ENCODE measurements at places on chromosomes 7 and 10.

DNA sequence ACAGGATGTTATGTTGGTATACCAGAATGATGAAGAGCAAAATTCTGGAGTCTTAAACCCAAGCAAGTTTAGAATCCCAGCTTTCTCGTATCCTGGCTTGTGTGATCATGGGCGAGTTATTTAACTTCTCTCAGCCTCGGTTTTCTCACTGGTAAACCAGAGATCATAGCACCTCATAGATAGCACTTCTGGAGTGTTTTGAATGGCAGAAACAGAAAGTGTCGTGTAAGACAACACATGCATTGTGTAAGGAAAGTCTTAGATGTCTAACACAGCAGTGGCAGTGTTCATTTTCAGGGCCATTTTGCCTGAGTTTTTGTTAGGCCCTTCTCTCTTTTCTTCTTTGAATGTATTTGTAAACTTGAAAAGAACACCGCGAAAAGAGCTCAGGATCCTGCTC, 465.1 kb downstream of the AUTS2 start:
- no peak for DNase-seq

GRCh38 chr10:128540128-128540762, 414.0 kb upstream of the MKI67 start:
- DNase-seq = no peak

DNA sequence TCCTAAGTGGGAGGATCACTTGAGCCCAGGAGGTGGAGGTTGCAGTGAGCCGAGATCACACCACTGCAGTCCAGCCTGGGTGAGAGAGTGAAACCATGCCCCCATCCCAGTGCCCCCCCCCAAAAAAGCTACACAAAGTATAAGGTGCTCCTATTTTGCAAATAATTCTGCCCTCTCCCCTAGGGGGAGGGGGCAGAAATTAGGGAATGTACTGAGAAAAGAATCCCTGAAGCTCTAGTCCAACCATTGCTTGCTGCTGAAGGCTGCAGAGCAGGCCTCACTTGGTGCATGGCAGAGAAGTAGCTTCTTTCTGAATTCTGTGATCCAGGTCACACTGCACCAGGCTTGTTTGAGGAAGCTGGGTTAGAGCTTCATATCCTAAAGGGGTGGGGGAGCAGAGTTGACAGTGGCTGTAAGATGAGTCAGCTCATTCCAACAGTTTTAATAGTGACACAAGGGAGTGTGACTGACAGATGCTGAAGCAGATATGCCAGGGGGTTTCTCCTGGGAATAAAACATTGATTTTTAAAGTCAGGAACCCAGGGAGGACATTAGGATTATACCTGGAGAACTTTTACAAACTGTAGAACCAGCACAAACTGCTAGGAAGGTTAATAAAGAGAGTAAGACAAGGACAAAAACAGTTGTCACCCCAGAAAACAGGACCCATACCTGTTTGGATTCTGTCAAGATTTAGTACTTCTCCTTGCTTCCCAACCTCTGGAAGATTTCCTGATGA, 32.8 kb upstream of the STRIP2 start:
- no peak for DNase-seq

DNA sequence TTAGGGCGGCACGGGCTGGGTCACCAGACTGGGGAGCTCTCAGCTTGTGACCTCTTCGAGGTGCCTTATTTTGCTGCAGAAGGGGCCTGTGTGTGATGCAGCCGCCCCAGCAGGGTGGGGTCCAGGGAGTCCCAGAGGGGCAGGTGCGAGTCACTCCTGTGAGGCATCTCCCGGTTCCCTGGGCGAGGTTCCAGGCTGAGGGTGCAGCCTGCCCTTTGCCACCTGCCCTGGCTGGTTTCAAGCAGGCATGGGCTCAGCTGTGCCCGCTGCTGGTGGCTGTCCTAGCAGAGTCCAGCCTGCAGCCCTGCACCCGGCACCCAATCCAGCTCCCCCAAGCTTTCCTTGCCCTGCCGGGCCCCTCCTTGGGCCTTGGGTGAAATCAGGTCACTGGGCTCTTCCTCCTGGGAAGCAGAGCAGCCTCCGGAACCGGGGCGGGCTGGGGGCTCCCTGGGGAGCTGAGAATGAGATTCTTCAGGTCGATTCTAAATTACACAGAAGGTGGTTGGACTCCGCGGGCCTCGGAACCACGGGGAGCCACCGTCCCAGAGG, 64.8 kb downstream of the PWWP2B start:
- no peak for DNase-seq

- DNase-seq = no peak
Measured at GRCh38 chr10:71959526-71959925, 4.7 kb upstream of the CHST3 start.

All from NCI-H187 (cell line).